ENCODE measurements at places on chromosomes 5 and 9. TPM values are rescaled to one million over a fixed set of nuclear protein-coding genes. Genes with fewer than 3 reads are reported as not detected.

- no peak for ATAC-seq
Observed at GRCh38 chr5:133519191-133519590, 93.2 kb downstream of the FSTL4 start.

- no peak for ATAC-seq
Observed at GRCh38 chr9:89408628-89409101, 89.2 kb downstream of the SEMA4D start.

The LVRN gene
- 1.6 TPM for total RNA-seq

DNA sequence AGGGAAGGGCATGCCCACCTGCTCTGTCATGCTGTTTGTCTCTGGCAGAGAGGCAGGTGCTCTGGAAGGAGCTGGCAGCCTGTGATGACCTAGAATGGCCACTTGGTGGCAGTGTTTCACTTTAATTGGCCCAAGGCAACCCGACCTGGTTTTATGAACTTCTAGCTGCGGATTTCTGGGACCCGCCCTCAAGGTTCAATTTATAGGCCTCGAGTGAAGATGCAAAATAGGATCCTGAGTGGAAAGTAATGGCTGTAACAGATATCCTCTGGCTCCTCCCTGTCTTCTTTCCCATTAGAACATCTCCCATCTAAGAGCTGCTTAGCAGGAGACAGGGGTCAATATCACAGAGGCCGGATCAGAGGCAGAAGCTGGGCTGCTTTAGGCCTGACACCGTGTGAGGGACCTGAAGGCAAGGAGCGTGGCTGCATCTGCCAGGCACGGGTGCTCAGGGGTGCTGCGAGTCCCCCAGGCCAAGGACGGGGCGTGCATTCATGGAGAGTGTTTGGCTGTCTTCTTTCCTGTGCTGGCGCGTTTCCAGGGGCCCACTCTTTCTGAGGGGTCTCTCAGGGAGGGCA lies 56.7 kb upstream of the SLC28A3 start:
- peak; percentile 85 for ATAC-seq

DNA sequence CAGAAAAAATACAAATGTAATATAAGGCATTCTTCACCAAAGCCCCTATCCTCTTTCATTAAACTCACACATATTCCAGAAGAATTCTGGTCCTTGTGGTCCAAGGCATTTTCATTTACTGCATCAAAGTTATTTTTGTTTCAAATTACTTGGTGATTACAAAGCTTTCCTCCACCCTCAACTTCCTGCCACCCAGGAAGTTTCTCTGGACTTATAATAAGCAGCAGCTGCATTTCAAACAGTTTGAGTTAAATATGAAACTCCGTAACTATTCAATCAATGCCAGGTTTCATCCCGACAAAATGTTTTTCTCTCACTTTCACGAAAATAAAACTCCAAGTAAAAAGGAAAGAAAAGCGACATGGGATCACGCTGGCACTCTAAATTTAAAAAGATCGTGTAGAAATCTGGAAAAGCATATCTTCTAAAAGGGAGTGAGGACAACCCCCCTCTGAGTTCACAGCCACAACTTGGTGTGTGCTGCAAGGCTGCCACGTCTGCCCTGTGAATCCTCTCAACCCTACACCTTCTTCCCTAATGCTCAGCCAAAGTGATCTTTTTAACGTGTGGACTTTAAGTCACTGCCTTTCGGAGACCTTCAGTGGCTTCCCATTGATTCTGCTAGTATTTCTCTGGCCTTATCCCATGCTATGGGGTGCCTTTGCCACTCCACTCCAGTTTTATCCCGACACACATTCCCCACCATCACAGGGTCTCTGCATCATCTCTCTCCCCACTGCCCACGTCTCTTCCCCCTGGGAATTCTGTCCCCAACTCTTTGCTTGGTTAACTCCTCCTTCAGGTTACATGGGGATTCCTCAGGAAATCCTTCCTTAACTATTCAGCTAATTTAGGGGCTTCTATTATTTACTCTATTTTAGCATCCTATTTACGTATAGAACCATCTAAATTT lies 91.1 kb upstream of the CER1 start:
- ATAC-seq: no peak

GRCh38 chr5:171848911-171849520 lies 63.4 kb downstream of the SMIM23 start:
- no peak for ATAC-seq

DNA sequence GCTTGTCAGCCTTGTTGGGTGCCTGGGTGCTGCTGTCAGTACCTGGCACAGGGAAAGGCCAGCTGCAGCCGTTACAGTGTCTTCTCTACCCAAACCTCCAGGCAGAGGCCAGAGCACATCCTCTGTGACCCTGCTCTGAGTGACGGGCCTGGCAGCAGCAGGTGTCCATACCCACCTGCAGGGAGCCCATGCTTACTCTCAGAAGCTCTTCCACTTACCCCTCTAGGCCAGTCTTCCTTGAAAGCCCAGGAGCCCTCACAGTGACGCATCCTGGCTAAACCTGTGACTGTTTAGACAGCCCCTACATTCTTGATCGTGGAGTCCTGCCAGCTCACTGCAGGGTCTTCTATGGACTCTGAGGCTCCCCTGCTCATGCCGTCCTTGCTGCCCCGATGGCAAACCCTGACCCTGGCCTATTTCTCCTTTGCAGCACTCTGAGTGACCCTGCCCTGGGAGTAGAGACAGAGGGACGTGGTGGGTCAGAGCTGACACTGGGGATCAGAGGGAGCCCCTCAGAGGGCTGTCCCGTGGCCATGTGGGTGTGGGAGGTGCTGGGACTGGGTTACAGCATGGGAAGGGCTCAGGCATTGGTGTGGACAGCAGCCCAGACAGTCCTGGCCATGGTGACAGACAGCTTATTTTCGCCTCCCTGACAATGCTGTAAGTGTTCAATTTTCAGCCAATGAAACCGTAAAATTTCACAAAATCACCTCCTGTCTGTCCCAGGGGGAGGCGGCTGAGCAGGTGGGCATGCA lies 67.6 kb upstream of the RNF130 start:
- ATAC-seq: no peak

- ATAC-seq: peak; percentile 100
Observed at GRCh38 chr9:101458963-101459631, 23.5 kb upstream of the ALDOB start.

- peak; percentile 18 for ATAC-seq
Observed at GRCh38 chr9:73269430-73270101, 117.9 kb downstream of the ANXA1 start.

The GGTA1 gene
- total RNA-seq: 1.1 TPM

All from motor neuron (in vitro differentiated cells).